ENCODE measurements at places on chromosomes 5 and 9.

DNA sequence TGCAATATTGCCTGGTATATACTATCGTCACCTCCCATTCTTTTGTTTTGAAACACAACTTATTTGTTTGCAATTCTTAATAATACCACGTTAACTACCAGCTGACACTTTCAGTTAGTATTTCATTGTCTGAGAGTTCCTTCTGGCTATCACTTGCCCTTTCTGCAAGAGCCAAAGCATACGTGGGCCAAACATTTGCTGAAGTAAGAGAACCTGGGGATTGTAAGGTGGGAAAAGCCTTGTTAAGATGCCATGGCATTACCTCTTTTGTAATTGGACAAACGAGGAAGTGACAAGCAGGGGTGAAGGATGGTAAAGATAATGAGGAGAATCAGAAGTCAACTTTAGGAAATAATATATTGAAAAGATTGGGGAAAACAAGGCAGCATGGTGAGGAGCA, 47.7 kb downstream of the FYB1 start:
- H3K4me1 ChIP-seq: peaks cover 93% of the 10 kb centered on the region
- no peak for DNase-seq
- peaks cover 69% of the 10 kb centered on the region for H3K36me3 ChIP-seq

DNA sequence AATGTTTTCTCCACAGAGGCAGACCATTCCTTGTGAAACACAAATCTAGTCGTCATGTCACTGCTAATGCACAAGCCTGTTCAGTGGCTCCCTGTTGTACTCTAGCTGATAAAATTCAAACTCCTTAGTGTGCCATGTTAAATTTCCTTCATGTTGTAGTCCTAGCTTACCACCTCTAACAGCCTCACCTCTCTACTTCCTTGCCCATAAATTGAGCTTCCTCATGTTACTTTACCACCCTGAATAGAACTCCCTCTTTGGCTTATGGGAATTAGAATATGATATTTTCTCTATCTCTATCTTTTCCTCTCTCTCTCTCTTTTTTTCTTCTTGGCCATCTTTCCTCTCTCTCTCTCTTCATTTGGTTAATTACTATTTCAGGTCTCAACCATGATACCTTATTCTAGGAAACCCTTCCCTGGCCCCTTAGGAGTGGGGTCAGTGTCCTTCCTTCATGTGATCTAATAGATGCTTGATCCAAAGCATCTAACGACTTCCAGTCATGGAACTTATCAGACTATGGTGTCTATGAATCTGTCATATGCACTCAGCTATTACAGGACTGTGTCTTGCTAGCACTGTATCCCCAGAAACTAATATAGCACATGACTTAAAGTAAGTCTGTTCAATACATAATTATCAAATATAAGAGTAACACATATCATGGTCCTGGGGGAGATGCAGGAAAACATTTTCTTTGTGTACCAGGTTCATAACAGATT, 31.5 kb upstream of the ALDH1A1 start:
- no peaks in the 10 kb centered on the region for H3K4me1 ChIP-seq
- H3K4me3 ChIP-seq: no peak overlapping the region
- no peaks in the 10 kb centered on the region for H3K36me3 ChIP-seq
- no peak for DNase-seq

GRCh38 chr5:181192337-181193046, 12.5 kb downstream of the TRIM7 start:
- H3K27me3 ChIP-seq: peaks cover 4% of the 10 kb centered on the region
- DNase-seq: no peak
- H3K4me1 ChIP-seq: peaks cover 29% of the 10 kb centered on the region
- H3K27ac ChIP-seq: peak overlapping the region; percentile 95
- peaks cover 17% of the 10 kb centered on the region for H3K36me3 ChIP-seq

DNA sequence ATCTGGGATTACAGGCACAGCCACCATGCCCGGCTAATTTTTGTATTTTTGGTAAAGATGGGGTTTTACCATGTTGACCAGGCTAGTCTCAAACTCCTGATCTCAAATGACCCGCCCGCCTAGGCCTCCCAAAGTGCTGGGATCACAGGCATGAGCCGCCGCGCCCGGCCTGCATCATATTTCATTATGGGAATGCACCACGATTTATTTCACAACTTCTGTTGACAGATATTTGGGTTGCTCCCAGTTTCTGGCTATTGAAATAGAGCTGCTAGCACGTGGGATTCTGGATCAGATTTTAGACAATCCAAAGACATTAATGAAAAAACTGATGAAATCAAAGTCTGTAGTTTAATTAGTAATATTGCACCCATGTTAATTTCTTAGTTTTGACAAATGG, 48.4 kb upstream of the FUBP3 start:
- no peaks in the 10 kb centered on the region for H3K36me3 ChIP-seq
- H3K4me3 ChIP-seq: no peak overlapping the region
- H3K27me3 ChIP-seq: peaks cover 17% of the 10 kb centered on the region
- no peak overlapping the region for H3K27ac ChIP-seq

DNA sequence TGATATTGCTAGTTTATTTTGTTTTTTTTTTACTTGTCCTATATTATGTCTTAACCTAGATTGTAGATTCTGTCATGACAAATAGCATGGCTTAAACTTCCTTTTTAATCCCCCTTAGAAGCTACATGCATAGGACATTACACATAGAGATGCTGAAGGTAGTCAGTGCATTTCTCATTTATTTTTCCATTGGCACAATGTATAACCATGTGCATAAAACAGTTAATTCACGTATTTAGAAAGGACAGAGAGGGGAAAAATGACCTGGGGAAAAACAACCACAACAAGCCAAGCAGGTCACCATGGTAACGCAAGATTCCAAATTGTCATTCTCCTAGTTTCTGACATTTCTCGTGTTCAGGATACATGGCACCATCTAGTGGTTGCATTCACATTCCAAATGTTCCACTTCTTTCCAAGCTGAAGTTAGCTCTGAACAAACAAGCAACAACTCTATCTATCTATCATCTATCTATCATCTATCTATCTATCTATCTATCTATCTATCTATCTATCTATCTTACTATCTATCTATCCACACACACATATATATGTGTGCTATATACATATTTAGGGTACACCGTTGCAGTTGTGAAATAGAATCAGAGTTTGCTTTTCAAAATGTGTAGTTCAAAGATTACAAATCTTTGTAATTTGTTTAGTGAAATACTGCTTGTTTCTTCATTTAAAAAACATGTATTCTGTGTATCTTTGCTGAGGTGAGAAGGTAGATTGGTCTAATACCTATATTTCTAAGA, 487.2 kb upstream of the ST8SIA4 start:
- H3K36me3 ChIP-seq: no peaks in the 10 kb centered on the region
- H3K4me3 ChIP-seq: no peak overlapping the region
- DNase-seq: no peak
- H3K27ac ChIP-seq: no peak overlapping the region
- H3K27me3 ChIP-seq: peaks cover 5% of the 10 kb centered on the region

DNA sequence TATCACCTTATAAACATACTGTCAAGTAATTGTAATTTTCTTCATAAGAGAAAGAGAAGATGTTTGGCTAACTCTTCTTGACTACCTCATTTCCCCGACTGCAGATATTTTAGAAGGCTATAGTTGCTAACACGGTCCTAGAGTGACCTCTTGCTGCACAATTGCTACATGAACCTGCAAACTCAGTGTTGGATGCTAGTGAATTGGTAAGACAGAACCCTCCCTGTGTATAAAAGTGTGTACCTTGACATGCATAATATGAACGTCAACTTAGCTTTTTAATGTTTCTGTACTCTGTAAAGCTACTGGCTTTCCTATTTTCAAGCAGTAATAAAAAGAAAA, 46.7 kb upstream of the CER1 start:
- peaks cover 16% of the 10 kb centered on the region for H3K27me3 ChIP-seq
- H3K4me3 ChIP-seq: no peak overlapping the region
- no peak for DNase-seq
- H3K27ac ChIP-seq: no peak overlapping the region

DNA sequence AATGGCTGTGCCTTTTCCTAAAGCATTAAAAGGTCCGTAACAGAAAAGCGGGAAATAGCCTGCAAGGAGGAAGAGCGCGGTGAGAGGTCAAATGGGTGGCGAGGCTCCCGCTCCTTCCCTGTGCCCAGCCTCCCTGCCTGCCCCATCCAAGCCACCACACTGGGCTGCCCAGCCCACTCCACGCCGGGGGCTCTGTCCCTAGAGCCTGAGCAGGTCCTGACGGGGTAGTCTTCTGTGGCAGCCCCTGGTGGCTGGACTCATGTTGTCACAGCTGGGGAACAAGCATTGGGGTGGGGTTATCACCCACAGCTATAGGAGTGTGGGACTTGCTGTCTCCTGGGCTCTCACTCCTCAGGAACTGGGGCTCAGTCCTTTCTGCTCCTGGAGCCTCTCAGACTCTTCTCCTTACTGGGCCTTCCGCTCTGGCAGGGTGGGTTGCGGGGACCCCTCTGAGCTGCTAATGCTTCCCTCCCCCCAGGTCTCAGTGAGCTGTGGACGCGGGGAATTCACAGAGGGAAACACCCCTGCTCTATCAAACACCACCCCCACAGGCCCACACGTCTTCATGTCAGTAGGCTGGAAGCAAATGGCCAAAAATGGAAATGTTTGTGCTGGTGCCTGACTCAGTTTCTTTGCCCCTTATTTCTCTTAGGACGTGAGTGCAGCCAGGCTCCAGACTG, 152.4 kb upstream of the PHYKPL start:
- H3K36me3 ChIP-seq: no peaks in the 10 kb centered on the region
- H3K4me3 ChIP-seq: no peak overlapping the region
- H3K27me3 ChIP-seq: no peaks in the 10 kb centered on the region
- no peaks in the 10 kb centered on the region for H3K4me1 ChIP-seq
- no peak for DNase-seq
- H3K27ac ChIP-seq: no peak overlapping the region

- peak; percentile 31 for DNase-seq
- H3K27me3 ChIP-seq: no peaks in the 10 kb centered on the region
- no peaks in the 10 kb centered on the region for H3K36me3 ChIP-seq
- no peak overlapping the region for H3K4me3 ChIP-seq
These were observed 104.9 kb downstream of the CFAP90 start for GRCh38 chr5:7745882-7746610.

DNA sequence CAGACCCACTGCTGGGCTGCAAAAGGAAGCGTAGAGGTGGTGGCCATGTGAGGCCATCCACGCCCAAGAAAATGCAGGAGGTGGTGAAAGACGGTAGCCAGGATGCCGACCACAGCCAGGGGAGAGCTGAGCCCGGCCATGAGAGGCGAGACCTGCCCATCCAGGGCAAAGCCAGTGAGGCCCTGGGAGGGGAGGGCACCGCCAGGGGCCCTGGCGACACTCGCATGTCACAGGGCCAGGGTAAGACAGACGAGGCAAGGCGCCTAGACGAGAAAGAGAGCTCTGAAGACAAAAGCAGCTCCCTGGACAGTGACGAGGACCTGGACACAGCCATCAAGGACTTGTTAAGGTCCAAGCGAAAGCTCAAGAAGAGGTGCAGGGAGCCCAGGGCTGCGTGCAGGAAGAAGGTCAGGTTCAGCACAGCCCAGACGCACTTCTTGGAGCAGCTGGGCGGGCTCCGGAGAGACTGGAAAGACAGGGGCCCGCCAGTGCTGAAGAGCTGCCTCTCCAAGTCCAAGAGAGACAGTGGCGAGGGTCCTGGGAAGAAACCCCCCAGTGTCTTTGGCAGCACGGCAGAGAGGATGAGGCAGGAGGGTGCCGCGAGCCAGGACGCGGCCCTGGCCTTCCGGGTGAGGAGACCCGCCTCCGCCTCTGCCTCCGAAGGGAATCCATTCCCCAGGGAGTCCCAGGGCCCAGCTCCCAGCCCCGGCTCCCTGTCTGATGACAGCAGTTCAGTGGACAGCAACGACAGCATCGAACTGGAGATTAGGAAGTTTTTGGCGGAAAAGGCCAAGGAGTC, 6.9 kb downstream of the PPP1R26 start:
- no peaks in the 10 kb centered on the region for H3K36me3 ChIP-seq
- no peak overlapping the region for H3K4me3 ChIP-seq
- no peak overlapping the region for H3K27ac ChIP-seq
- no peaks in the 10 kb centered on the region for H3K4me1 ChIP-seq

GRCh38 chr5:74767579-74767913, 497 bp downstream of the NSA2 start:
- H3K4me3 ChIP-seq: peak overlapping the region; percentile 98
- H3K4me1 ChIP-seq: peaks cover 41% of the 10 kb centered on the region
- peaks cover 37% of the 10 kb centered on the region for H3K36me3 ChIP-seq
- no peaks in the 10 kb centered on the region for H3K27me3 ChIP-seq
- peak overlapping the region; percentile 95 for H3K27ac ChIP-seq

- no peaks in the 10 kb centered on the region for H3K36me3 ChIP-seq
- peaks cover 44% of the 10 kb centered on the region for H3K27me3 ChIP-seq
- H3K4me3 ChIP-seq: no peak overlapping the region
These were observed 12.8 kb upstream of the PRSS3 start for GRCh38 chr9:33782395-33783152.

Measured in activated CD4-positive, alpha-beta memory T cell treated with anti-CD3 and anti-CD28 coated beads, Interleukin-2, amount 10 ng/mL, durations not matched to agents 7 days and 5 days (primary cell).